Left ventricle myocardium inferior (tissue), 1 donor: ENCODE measurements at places on chromosomes 7 and 10. TPM values are rescaled to one million over a fixed set of nuclear protein-coding genes. Genes with fewer than 3 reads are reported as not detected.

GRCh38 chr10:15684768-15685167 lies 35.0 kb downstream of the ITGA8 start:
- H3K27ac ChIP-seq, result no peak overlapping the region
- H3K27me3 ChIP-seq, result peaks cover 5% of the 10 kb centered on the region
- no peaks in the 10 kb centered on the region for H3K4me1 ChIP-seq
- no peak for DNase-seq
- no peak overlapping the region for H3K4me3 ChIP-seq

DNA sequence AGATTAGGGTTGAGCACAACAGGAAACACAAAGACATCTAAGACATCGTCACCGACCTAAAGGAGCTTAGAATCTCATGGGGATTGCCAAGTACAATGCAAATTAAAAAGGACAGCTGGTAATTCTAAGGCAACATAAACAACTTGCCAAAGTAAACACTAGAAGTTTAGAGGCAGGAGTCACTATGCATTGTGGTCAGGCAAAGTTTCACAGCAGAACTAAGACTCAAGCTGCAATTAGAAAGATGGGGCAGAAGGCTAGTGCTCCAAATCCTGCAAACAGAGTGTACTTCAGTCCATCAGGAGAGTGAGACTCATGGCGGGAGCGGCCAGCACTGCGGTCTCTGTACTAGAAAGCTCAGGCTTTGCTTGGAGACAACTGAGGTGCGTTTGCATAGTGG lies 52.7 kb downstream of the HIPK2 start:
- H3K36me3 ChIP-seq, result no peaks in the 10 kb centered on the region
- H3K4me1 ChIP-seq, result peaks cover 98% of the 10 kb centered on the region
- H3K27me3 ChIP-seq, result no peaks in the 10 kb centered on the region
- no peak for DNase-seq

DNA sequence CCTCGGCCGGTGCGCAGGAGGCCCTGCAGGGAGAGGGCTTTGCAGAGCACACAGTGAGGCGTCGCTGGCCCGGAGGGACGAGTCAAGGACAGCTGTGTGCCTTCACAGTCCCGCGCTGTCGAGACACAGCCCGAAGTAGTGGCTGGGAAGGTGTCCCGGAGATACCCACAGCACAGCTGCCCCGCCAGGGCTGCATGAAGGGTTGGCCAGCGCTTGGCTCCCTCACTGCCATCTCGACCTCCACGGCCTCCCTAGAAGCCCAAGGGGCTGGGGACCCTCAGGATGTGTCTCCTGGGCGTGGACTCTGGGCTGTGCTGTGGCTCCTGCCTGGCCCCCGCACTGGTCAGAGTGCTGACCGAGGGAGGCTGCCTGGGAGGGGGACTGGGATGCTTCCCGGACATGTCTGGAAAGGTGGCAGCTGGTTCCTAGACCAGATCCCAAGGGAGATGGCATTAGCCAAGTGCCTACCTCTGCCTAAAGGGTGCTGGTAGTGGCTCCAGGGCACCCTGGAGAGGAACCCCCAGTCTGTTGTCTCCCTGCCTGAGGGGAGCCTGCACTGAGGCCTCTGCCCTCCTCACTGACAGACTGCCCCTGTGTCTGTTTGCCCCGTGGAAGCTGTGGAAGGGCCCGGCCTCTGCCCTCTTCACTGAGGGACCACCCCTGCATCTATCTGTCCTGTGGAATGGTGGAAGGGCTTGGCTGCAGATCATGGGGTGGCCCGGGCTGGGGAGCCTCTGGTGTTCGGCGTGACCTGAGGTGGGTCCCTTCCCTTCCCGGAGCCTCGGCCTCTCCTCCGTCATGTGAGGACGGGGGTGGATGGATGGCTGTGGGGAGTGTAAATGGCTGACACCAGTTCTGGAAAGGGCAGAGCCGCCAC lies 5.8 kb downstream of the ELFN1 start:
- no peak overlapping the region for H3K4me3 ChIP-seq
- H3K36me3 ChIP-seq, result no peaks in the 10 kb centered on the region
- H3K27me3 ChIP-seq, result peaks cover 49% of the 10 kb centered on the region
- peaks cover 5% of the 10 kb centered on the region for H3K4me1 ChIP-seq
- H3K27ac ChIP-seq, result no peak overlapping the region

GRCh38 chr7:88184848-88185304 lies 35.0 kb downstream of the SRI start:
- H3K4me3 ChIP-seq, result no peak overlapping the region
- no peaks in the 10 kb centered on the region for H3K36me3 ChIP-seq
- H3K27ac ChIP-seq, result no peak overlapping the region
- H3K4me1 ChIP-seq, result no peaks in the 10 kb centered on the region
- H3K27me3 ChIP-seq, result no peaks in the 10 kb centered on the region
- no peak for DNase-seq

GRCh38 chr10:14645239-14645960 lies 129.3 kb downstream of the FAM107B start:
- DNase-seq, result no peak
- no peak overlapping the region for H3K4me3 ChIP-seq
- peaks cover 16% of the 10 kb centered on the region for H3K4me1 ChIP-seq

- peak overlapping the region; percentile 17 for H3K4me3 ChIP-seq
- no peaks in the 10 kb centered on the region for H3K27me3 ChIP-seq
- H3K36me3 ChIP-seq, result peaks cover 27% of the 10 kb centered on the region
- peak overlapping the region; percentile 82 for H3K27ac ChIP-seq
- DNase-seq, result no peak
Measured at GRCh38 chr7:770741-771166, 43.7 kb upstream of the PRKAR1B start.

DNA sequence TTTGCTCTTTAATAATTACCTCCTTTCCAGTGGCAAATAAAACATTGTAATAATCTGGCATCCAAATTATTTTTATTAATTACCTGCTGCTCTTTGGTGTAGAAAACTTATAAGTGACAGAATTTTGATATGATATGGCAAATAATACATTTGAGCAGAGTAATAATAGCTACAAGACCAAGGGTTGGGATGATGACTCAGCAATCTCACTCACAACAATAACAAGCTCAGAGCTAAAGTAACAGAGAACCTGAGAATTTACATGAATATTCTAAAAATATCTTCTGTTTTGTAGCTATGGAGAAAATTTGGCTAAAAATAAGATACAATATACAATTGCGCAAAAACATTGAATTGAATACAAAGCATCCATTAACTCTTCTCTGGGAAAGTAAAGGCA lies 480.8 kb upstream of the COBL start:
- H3K36me3 ChIP-seq, result no peaks in the 10 kb centered on the region
- DNase-seq, result no peak
- no peak overlapping the region for H3K27ac ChIP-seq
- H3K4me1 ChIP-seq, result no peaks in the 10 kb centered on the region

DNA sequence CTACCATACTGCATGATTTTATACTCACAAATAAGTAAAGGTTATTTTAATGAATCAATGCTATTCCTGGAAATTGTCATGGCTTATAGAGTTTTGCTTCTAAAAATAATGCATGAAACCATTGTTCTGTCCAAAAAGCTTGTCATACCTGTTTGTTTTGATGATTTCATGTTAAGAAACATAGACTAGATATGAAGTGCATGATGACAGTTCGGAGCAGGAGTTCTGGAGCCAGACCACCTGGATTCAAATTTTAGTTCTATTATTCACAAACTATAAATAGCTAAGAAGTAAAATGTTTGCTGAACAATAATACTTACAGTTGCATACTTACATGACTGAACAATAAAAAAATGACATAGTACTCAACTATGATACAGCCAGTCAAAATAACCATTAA lies 107.0 kb upstream of the AKR1E2 start:
- H3K4me1 ChIP-seq, result peaks cover 16% of the 10 kb centered on the region
- H3K36me3 ChIP-seq, result no peaks in the 10 kb centered on the region
- no peak overlapping the region for H3K27ac ChIP-seq
- DNase-seq, result no peak

GRCh38 chr10:32923849-32924248 lies 34.2 kb downstream of the ITGB1 start:
- H3K27me3 ChIP-seq, result no peaks in the 10 kb centered on the region
- peaks cover 9% of the 10 kb centered on the region for H3K4me1 ChIP-seq
- DNase-seq, result no peak
- H3K4me3 ChIP-seq, result no peak overlapping the region
- peaks cover 95% of the 10 kb centered on the region for H3K36me3 ChIP-seq
- no peak overlapping the region for H3K27ac ChIP-seq

GRCh38 chr10:112202561-112203241 lies 19.1 kb upstream of the GPAM start:
- H3K4me1 ChIP-seq, result peaks cover 17% of the 10 kb centered on the region
- H3K27me3 ChIP-seq, result no peaks in the 10 kb centered on the region
- H3K4me3 ChIP-seq, result no peak overlapping the region
- no peak for DNase-seq

DNA sequence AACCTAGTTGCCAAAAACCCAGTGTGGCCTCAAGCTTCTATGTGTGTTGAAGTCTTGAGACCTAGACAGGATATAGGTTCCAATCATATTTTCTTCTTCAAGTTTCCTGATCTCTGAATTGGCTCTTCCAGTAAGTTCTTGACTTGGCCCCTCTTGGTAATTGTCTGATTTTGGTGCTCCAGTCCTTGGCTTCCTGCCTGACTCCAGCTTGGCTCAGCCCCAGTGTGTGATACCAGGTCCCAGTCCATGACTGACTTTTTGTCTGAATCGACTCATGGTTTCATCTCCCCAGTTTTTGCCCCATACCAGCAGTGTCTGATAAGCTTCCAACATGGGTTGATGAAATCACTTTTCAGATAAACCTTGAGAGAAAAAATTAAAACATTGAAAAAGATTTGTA lies 72.3 kb downstream of the FAS start:
- H3K27me3 ChIP-seq, result no peaks in the 10 kb centered on the region
- no peaks in the 10 kb centered on the region for H3K36me3 ChIP-seq
- DNase-seq, result peak; percentile 67
- H3K4me3 ChIP-seq, result no peak overlapping the region

- H3K4me1 ChIP-seq, result no peaks in the 10 kb centered on the region
- no peak for DNase-seq
- H3K27me3 ChIP-seq, result no peaks in the 10 kb centered on the region
- H3K27ac ChIP-seq, result no peak overlapping the region
- H3K36me3 ChIP-seq, result no peaks in the 10 kb centered on the region
- H3K4me3 ChIP-seq, result no peak overlapping the region
Measured at GRCh38 chr7:81036057-81036456, 117.2 kb upstream of the SEMA3C start.

DNA sequence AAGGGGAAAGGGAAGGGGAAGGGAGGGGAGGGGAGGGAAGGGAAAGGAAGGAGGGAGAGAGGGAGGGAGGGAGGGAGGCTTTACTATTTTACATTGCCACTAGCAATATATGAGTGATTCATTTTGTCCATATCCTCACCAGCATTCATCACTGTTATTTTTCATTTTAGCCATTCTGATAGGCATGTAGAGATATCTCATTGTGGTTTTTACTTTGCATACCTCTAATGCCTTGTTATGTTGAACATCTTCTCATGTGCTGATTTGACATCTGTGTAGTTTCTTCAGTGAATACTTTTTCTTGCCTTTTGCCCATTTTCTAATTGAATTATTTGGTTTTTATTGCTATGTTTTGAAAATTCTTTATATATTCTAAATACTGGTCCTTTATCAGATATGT lies 52.7 kb downstream of the GCC1 start:
- H3K27me3 ChIP-seq, result peaks cover 50% of the 10 kb centered on the region
- no peak overlapping the region for H3K27ac ChIP-seq
- H3K36me3 ChIP-seq, result no peaks in the 10 kb centered on the region
- peaks cover 8% of the 10 kb centered on the region for H3K4me1 ChIP-seq

GRCh38 chr10:28429045-28429444 lies 103.9 kb upstream of the WAC start:
- no peaks in the 10 kb centered on the region for H3K27me3 ChIP-seq
- no peak for DNase-seq
- H3K4me3 ChIP-seq, result no peak overlapping the region
- H3K27ac ChIP-seq, result no peak overlapping the region
- no peaks in the 10 kb centered on the region for H3K36me3 ChIP-seq

DNA sequence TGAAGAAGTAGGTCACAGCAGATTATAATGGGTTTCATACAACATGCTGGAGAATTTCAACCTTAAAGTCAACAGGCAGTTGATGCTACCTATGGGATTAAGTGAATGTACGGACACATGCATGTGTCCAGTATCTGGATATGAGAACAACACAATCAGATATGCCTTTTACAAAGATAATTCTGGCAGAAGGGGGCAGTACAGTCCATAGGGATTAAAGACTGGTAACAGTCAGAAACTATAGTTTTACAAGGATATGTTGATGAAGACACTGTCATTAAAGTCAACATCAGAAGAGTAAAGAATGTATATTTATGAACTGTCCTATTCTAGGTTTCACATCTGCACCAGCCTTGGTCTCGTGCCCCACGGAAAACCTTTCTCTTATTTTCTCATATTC lies 41.5 kb downstream of the ANKMY2 start:
- no peak overlapping the region for H3K27ac ChIP-seq
- no peaks in the 10 kb centered on the region for H3K27me3 ChIP-seq
- H3K4me1 ChIP-seq, result no peaks in the 10 kb centered on the region
- DNase-seq, result no peak

DNA sequence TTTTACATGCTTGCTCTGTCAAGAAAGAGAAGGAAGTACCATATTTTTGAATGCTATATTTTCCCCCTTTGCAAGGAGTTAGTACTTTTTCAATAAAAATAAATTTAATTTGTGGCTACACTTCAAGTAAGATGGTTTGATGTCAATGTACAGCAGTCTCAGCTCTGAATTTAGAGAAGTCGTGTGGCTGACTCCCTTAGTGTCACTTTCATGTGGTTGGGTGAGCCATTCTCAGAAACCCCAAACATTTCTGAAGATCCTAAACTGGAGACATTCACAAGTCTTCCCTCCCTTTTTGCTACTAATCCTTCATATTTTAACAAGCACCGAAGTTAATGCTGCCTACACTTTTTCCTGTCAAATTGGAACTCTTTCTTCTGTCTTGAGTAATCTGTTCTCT lies 244.4 kb downstream of the DYNC1I1 start:
- no peaks in the 10 kb centered on the region for H3K36me3 ChIP-seq
- no peak overlapping the region for H3K27ac ChIP-seq
- H3K4me1 ChIP-seq, result no peaks in the 10 kb centered on the region
- H3K27me3 ChIP-seq, result no peaks in the 10 kb centered on the region

GRCh38 chr10:46084321-46085165 lies 38.5 kb upstream of the MSMB start:
- no peak for DNase-seq
- no peak overlapping the region for H3K27ac ChIP-seq
- H3K36me3 ChIP-seq, result no peaks in the 10 kb centered on the region
- no peak overlapping the region for H3K4me3 ChIP-seq

- no peaks in the 10 kb centered on the region for H3K4me1 ChIP-seq
- DNase-seq, result no peak
- no peak overlapping the region for H3K27ac ChIP-seq
- H3K36me3 ChIP-seq, result peaks cover 66% of the 10 kb centered on the region
- H3K4me3 ChIP-seq, result no peak overlapping the region
Measured at GRCh38 chr7:139294241-139294640, 46.9 kb upstream of the FMC1 start.

The ZNF777 gene
- total RNA-seq, result 7.2 TPM

The ZNF736 gene
- 4.1 TPM for total RNA-seq

The CXCL12 gene
- total RNA-seq, result 130 TPM

The ITGA8 gene
- total RNA-seq, result 1.7 TPM

The TWNK gene
- 7.3 TPM for total RNA-seq

The GPC2 gene
- total RNA-seq, result 0.25 TPM

The DGKI gene
- 1.3 TPM for total RNA-seq

The COBL gene
- total RNA-seq, result 77.1 TPM
